ENCODE measurements at places on chromosomes 5 and 9. TPM values are rescaled to one million over a fixed set of nuclear protein-coding genes. Genes with fewer than 3 reads are reported as not detected.

KIAA0825 gene
- 0.87 TPM for total RNA-seq

KCNMB1 gene
- not detected for total RNA-seq

LRRC70 gene
- total RNA-seq, result not detected

SLC23A1 gene
- total RNA-seq, result not detected

CDKN2A gene
- 22.4 TPM for total RNA-seq

PHAX gene
- total RNA-seq, result 54.7 TPM

DDX4 gene
- total RNA-seq, result not detected

IDNK gene
- total RNA-seq, result 5.1 TPM

F2RL1 gene
- 91.6 TPM for total RNA-seq

DNA sequence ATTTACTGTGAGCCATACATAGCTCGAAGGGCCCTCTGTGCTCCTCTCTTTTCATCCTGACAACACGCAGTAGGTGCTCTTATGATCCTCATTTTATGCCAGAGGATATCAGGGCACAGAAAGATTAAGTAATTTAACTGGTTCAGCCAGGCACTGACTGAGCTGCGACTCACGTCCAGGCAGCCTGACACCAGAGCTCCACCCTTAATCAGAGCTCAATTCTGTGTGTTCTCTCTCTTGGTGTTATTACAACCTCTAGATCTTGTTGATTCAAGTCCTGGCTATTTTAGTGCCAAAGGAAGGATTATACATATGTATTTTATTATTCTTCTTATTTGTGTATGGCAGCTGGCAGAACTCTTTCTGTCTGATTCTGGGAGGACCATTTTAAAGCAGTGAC lies 59.7 kb downstream of the OSMR start:
- DNase-seq, result no peak

GRCh38 chr9:77872863-77873262 lies 158.7 kb downstream of the GNAQ start:
- no peak for DNase-seq

- no peak for DNase-seq
Measured at GRCh38 chr5:172630082-172630481, 11.0 kb upstream of the NEURL1B start.

DNA sequence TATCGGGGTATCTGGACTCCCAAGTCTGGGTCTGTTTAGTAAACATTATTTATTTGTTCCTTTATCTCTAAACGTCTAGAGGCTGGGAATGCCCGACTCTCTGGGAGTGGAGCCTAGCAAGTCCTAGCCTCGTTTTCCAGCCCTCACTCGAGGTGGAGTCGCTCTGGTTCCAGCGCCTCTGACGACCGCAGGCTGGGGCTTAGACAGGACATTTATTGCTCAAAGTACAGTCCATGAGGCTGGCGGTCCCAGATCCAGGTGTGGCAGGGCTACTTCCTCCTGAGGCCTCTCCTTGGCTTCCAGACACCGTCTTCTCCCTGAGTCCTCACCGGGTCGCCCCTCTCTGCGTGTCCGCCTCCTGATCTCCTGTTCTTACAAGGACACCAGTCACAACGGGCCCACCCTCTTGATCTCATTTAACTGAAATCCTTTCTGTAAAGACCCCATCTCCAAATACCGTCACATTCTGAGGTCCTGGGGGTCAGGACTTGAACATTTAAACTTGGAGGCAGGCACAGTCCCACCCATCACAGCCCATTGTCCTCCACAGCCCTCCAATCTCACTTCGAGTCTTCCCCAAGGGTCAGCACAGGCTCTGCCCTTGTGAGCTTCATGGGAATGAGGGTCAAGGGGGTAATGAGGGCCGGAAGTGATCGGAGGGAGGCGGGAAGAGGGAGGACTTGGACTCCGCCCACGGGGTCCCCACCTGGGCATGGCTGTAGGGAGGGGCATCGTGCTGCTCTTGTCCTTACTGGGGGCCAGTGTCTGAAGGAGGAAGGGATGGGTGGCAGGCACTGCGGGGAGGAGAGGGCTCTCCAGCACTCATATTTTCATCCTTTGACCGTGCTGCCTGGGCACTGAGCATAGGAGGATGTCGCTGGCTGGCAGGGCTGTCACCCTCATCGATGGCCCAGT lies 12.2 kb upstream of the CLPTM1L start:
- no peak for DNase-seq

DNA sequence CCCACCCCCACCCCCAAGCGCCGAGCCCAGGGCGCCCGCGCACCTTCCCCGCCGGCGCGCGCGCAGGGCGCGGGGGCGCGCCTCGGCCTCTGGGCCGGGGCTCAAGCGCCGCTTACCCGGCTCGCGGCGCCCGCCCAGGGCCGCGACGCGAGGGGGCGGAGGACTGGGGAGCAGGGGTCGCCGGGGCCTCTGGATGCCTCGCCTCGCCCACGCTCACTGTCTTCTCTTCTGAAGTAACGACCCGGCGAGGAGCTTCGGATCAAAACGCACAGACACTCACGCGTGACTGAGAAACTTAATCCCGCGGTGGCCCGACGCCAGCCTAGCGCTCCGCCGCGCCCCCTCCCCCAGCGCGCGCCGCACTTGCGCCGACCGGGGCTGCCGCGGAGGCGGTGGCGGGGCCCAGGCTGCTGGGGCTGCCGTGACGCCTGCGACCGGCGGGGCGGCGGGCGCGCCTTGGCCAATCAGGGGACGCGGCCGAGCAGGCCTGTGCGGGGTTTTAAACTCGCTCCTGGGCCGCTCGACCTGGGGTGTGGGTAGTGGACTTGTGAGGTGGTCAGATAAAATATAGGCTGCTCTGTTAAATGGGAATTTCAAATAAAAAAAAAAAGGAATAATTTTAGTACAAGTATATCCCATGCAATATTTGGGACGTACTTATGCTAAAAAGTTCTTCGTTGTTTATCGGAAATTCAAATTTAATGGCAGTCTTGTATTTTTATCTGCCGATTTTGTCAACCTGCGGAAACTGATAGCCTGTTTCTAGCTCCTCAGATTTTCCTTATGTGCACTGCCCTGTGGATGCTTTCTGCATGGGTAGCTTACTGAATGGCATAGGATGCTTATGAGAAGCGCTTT lies at the start of gene MPDZ:
TSS of gene MPDZ (minus strand) at position 409 of the 858 bp plus-strand sequence. CDS start 29,377 bp downstream, outside the sequence.
- DNase-seq, result no peak

DNA sequence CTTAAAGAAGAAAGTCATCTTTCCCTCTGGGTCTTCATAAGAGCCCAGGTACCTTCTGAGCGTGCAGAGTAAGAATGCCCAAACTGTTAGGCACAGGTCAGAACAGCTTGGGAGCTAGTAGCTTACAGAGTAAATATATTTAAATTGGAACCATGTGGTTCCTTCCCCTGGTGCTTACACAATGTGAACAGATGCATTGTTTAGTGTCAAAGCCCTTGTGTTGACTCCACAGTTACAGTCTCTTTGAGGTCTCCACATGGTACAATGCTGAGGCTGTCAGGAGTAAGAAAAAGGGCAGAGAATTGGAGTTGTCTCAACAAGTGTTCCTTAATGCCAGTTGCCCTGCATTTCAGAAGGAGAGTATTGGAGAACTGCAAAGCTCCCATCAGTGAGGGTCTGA lies 188.5 kb downstream of the PAPPA start:
- DNase-seq, result no peak

GRCh38 chr9:94643176-94643575 lies 3.9 kb upstream of the FBP1 start:
- no peak for DNase-seq

DNA sequence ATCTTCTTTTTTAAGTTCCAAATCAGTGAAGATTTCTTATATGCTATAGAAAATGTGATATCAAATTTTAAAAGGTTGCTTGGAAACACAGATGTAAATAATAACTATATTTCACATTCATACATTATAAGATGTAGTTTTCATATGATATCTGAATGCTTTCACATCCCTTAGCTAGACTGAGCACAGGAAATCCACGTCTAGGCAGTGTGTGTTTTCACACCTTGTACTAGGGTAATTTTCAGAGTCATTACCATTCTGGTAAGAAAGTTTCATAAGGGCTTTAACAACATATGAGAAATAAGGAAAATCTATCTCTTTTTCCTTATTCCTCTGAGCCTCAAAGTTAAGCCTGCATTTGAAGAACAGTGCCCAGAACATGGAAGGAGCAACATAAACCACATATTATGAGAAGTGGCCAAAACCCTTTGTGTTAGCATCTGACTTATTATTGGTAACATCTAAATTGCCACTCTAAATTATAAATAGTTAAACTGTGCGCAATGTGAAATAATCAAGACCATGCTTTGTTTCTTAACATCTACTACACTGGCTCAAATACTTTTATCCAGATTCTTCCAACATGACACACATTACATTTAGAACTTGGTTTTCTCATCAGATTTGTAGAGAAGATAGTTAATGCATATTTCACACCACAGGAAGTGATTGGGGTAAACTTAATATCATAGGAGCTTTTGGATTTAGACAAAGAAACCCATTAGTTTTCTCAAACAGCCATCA lies 113.3 kb downstream of the PPP2R2B start:
- no peak for DNase-seq

GRCh38 chr5:167509076-167509475 lies 782.4 kb upstream of the WWC1 start:
- no peak for DNase-seq

GRCh38 chr5:98050583-98050982 lies 722.9 kb upstream of the RGMB start:
- DNase-seq, result no peak

- DNase-seq, result no peak
Measured at GRCh38 chr9:121085661-121086060, 10.9 kb downstream of the CNTRL start.

DNA sequence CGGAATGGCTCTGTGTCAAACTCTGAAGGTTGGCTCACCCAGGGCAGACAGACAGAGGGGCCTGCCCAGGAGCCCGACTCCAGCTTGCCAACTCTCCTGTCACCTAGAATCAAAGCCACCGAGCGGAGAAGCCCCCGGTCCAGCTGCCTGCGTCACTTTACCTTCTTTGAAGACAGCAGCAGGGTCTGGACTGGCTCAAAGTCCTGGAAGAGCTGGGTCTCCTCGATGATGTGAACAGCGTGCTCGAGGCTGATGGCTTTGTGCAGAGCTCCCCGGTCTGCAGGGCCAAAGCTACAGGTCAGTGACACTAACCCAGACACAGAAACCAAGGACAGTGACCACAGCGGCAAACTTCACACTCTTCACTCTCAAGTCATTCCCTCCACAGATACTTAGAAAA lies 67.9 kb downstream of the SECISBP2 start:
- no peak for DNase-seq

DNA sequence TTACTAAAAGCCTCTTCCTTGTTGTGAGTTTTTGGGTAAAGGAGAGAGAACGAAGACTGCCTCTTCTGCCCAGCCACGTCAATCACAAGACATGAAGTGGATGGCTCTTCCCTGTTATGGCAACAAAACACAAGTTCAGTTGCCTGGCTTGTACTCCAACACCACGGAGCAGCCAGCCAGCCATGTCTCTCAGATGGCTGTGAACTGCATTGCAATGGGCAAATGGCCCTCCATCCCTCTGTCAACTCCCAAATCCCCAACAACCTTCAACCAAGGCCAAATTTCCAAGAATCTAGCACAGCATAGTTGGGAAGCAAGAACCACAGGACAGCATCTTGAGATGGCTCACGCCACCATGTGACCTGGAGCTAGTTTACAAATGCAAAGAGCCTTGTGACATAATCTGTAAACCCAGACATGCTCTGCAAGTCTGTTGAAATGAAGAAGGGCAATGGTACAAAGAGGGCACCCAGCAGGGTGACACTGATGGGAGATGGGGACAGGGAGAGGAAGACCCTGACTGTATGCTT lies 53.9 kb downstream of the ZNF366 start:
- DNase-seq, result no peak

DNA sequence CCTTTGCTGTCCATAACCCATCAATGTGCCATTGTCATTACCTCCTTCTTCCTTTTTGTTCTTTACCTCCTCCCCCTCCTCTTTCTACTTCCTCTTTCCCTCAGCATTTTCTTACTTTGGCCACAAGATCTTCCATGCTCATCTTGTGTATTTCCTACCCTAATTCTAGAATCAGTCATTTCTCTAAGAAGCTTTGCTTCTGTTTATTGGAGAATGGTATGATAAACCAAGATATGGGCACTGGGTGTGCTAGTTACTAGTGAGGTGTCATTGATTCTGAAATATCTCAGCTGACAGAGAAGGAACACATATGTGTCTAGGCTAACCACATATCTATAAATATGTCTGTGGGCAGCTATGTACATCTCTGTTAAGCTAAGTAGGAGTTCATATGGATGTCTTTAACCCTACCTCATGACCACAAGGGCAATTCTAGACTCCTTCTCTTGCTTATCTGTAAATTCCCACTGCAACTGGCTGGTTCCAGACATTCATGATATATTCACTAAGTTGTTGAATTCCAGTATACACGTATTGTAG lies 2051.3 kb upstream of the CDH9 start:
- no peak for DNase-seq

DNA sequence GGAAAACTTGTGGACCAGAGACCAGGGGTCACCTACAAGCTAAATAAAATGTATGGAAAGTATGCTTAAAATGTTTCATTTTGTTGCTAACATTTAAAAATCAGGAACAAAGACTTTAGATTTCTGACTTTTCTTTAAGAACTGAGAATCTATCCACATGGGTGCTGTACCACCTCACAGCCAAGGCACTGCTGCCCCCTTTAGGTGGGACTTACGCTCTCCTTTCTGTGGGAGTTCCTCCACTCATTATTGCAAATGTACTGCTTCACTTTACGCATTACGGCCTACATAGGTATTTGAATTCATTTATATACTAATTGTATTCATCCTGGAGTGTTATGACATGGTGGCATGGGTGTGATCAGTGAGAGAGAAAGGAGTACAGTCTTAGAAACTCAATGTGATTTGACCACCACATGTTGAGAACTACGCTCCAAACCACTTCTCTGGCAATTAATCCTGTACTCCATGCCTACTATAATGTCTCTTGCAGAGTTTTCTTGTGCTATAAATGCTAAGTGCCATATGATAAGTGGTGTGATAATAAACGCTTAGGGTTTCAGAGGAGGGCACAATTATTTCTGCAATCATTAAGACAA lies 24.7 kb upstream of the CETN3 start:
- DNase-seq, result no peak

GRCh38 chr5:158514986-158515359 lies 584.7 kb downstream of the EBF1 start:
- no peak for DNase-seq

DNA sequence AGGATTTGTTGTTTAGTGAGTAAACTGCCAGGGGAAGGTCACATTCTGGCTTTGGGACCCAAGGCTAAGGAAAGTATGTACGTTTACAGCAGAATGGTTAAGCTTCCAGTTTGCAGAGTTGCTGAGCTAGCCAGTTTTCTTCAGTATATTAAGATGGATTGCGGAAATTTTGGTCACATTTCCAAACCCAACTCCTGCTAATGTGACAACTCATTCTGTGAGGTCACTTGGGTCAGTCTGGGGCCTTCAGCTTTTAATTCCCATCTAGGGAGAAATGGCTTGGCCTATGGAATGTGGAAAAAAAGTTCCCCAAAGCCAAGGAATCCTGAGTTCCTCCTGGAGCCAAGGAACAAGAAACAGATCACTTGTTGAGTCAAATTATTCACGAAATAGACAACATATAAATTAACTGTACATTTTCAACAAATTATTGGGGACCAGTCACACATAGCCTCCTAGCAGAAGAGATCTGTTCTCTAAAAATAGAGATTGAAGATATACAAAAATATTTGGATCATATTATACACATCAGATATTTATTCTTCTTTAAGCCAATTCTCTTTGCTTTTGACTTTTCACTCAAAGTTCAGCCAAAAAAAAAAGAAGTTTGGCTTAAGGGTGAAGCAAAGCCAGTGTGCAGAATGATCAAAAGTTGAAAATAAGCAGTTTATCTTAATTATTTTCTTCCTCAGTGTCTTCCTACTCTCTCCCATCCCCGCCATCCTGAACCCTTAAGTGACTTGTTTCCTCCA lies 8.8 kb downstream of the KCNV2 start:
- DNase-seq, result no peak
